ENCODE measurements at places on chromosomes 6 and 20.

- no peak for DNase-seq
Measured at GRCh38 chr6:91141346-91141745, 554.5 kb upstream of the MAP3K7 start.

- no peak for DNase-seq
Measured at GRCh38 chr20:57482796-57483195, 42.1 kb downstream of the CTCFL start.

DNA sequence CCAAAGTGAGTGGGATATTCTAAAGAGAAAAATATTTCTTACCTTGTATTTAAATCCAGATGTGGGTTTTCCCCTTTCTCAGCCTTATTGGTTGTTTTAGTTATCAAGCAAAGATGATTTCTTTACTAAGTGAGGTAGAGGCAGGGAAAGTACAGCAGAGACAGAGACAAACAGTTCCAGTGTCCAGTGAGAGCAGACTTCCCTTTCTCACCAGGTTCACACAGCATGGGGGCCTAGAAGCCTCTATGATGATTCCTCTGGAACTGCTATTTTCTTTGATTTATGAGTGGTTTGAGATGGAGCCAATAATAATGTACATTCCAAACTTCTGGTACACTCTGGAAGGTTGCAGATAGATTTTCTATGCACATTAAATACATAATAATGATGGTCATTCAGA lies 234.0 kb upstream of the MARCKS start:
- no peak for DNase-seq

DNA sequence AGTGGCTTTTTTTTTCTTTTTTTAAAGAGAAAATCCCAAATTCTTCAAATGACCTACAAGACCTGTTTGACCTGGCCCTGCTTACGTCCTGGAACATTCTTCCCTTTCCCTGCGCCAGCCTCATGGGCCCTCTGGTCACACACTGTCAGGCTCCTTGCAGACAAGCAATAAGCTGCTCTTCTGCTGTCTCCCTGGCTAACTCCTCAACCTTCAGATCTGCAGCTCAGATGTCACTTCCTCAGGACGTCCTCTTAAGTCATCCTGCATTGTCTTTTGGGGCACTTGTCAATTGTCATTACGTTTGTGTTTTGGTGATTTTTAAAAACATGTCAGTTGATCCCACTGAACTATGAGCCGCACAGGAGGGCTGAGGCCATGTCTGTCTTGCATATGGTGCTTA lies 28.9 kb upstream of the SLC35D3 start:
- DNase-seq = no peak
